NCI-H1930 (cell line): ENCODE measurements at places on chromosomes 12 and 14.

DNA sequence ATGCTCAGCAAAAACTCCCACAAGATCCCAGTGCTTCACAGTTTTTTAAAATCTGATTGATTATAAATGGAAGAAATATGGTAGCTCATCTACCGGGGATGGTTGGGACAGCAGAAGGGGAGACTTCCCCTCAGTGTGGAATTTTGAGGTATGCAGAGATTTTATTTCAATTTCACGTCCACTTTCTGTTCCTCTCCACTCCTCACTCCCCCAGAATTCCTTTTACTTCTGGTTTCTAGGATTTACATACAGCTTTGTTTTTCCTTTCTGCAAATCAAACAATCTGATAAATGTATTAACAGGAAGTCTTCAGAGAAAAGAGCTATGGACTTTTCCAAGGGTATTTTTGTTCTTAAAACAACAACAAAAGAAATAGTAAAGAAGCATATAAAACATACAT lies 181.5 kb upstream of the ARHGAP5 start:
- no peak for DNase-seq

DNA sequence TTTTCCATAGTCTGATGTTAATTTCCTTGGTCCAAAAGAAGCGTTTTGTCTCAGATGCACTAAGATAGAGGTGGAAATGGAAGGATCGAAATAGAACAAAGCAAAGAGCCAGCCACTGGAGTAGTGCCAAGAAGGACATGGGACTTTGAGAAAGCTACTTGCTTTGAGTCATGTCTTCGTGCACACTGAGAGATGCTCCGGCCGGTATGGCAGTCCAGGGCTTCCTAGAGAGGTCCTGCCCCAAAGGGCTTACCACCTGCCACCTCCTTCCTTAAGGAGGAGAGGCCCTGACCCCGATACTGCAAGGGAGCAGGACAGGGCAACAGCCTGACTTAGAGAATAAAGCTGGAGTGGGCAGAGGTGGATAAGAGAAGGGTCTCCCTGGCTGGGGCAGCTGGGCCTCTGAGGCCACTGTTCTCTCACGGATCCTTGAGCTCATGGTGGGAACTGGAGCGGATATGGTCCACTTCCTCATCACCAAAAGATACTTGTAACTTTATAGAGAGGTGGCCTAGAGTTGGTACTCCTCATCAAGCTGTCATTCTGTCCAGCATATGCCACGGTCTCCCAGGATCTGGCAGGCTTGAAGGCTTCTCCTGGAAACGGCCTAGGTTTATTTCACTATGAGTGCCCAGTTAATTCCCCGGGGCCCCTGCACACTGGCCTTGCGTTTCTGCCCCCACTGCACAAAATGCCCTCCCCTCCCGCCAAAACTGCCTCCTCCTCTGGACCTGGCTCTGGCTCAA lies 57.4 kb downstream of the FOXN3 start:
- DNase-seq = no peak

DNA sequence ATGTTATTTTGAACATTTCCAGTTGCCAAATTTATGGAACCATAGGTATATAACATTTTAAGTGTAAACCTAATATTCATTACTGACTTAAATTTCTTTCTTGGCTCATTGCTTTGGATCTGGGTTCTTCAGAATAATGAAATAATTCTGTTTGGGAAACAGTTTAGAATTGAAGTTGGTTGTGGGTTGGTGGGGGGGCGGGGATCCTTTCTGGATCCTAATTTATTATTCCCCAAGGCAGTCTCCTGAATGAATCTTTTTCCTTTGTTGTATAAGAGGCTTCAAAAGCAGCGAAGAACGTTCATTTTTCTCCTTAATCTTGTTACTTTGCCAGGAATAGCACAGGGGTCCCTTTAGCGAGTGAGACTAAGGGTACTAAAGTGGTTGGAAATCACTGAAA lies 325.5 kb downstream of the FOXG1 start:
- no peak for DNase-seq

DNA sequence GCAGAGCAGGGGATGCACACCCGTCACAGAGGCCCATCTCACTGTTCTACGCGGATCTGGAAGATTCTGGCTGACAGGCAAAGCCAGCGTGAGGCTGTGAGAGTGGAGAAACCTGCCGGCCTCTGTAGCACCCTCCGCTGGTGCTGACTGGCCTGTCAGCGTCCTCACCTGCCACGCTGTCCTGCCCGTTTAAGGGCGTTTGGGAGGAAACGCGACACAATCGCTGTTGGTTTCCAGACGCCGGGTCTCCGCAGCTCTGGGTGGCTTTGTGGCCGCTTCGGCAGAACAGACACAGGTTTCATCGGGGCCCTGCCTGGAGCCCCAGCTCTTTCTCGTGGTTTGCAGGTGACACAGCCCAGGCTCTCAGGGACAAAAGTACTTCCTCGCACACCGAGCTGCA lies 70.6 kb downstream of the NOC4L start:
- DNase-seq = no peak

- DNase-seq = no peak
These were observed 70.1 kb upstream of the CRY1 start for GRCh38 chr12:107163413-107163812.
